ENCODE measurements at places on chromosomes 6 and 20. TPM values are rescaled to one million over a fixed set of nuclear protein-coding genes. Genes with fewer than 3 reads are reported as not detected.

Gene KIAA1755
- not detected for total RNA-seq

Gene KCNQ5
- 1.9 TPM for total RNA-seq

Gene GLP1R
- not detected for total RNA-seq

Gene PGBD1
- 3.5 TPM for total RNA-seq

Gene SNAP91
- not detected for total RNA-seq
